ENCODE measurements at places on chromosomes 5 and 9.

DNA sequence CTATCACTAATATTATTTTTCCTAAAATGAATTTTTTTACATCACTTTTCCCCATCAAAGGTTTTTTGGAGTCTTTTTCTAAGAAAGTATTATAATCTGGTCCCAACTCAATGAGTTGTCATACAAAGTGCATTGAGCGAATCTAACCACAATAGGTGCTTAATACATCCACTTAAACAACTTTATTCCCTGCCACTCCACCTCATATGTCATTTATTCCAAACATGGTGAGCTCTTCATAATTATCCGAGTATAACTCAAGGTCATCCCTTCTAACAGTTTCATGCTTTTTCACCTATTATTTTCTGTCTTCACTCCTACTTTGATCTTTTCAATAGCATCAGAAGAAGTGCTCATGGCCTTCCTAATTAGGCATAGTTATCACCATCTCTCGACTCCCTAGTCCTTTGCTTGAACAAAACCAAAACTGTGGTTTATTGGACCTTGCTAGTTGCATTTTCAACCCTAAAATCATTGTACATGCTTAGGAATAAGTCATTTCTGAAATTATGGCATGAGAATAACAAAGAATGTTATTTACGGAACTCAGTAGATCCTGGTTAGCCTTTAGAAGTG, 754.7 kb upstream of the CTNND2 start:
- DNase-seq: no peak

DNA sequence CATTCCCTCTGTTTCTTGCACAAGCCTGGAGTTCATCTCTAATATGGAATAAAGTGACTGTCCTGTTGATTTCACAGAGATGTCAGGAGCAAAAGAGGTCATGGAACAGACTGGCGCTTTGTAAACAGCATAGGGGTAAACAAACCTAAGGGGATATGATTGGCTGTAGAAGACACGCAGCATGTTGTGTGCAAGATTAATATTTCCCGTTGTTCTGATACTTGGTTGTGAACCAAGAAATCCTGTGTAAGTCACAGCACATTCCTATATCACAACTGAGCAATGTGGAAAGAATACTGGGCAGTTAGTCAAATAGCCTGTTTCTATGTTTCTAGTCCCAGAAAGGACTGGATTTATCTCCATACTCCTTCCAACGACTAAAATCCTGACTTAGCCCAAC, 3.2 kb downstream of the ADAMTS12 start:
- no peak for DNase-seq

GRCh38 chr5:150147670-150148069, 8.0 kb downstream of the PDGFRB start:
- DNase-seq: no peak

- DNase-seq: no peak
Measured at GRCh38 chr5:179777909-179778308, 15.9 kb upstream of the LTC4S start.

DNA sequence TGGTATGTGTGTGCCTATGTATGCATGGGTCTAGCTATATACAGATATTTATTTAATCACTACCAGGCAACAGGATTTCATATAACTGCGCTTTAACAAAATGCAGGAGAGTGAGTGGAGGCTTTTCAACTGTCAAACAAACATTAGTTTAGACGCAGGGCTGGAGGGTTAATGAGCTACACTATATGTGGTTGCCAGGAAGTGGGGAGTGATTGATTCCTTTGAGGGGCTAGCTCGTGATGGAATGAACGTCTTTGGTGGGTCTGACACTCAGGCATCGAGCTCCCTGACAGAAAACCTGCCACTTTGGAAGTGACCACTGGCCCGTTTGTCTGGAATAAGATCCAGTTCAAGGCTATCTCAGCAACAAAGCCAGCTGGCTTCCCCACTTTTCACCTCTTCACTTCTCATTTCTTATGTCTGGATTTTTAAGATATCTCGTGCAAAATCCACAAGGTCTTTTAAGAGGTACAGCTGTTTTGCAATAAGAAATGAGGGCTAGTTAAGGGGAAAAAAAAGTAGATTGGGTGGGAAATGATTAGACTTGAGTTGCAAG, 78.0 kb downstream of the CFAP77 start:
- DNase-seq: no peak

- no peak for DNase-seq
Measured at GRCh38 chr9:27145143-27145542, 36.1 kb downstream of the TEK start.

GRCh38 chr9:129412814-129413536, 207.9 kb downstream of the C9orf50 start:
- peak; percentile 60 for DNase-seq

GRCh38 chr9:93087971-93088655, 7.9 kb upstream of the CARD19 start:
- DNase-seq: no peak

DNA sequence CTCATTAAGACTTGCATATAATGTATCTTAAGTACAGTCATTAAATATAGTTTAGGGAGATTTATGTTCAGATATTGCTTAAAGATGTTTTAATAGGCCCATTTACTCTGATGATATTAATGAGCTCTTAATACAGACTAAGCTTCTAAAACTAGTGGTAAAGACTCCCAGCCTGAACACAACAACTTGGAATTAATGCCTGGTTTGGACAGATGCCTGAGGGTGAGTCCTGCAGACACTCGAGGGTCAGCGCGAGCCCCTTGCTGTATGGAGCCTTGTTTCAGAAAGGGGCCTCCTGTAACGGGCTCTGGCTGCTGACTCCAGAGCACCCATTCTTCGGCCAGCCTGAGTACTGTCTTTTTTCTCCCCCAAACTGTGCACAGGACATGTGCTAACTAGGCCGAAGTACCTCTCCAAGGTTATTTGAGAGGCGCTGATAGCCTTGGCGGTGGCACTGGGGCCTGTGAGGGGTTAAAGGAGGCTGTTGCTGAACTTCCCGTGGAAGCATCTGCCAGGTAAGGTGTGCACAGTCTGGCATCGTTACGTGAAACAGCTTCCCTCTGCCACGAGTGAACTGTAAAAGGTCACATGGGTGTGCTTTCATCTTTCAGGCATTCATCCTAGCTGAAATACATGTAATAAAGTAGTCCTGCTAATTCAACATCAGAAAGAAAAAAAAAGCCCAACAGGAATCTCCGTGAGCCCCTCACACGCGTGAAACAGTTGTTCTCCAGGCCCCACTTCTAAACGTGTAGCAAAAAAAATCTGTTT, 113.4 kb downstream of the MVB12B start:
- DNase-seq: no peak

DNA sequence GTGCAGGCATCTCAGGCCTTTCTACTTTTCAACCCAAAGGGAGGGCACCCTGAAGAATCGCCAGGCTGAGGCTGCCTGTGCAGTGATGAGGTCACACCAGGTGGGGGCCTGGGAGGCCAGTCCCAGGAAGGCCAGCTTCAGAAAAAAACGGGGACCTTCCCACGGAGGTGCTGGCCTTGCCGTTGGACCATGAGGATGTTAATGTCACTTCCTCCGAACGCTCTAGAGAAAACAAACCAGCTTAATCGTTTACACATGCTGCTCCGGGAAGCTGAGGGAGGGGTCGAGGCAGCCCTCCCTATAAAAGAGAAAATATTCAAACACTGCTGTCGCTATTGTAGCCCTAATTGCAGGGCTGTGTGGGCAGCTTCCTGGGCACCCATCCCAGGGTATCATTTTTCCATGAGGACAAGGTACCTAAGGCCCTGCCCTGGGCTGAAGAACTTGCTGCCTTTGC, 27.0 kb downstream of the PTGES start:
- DNase-seq: no peak

GRCh38 chr5:57503433-57503832, 20.8 kb upstream of the ACTBL2 start:
- no peak for DNase-seq

- no peak for DNase-seq
Measured at GRCh38 chr9:136323371-136323789, 4.0 kb upstream of the GPSM1 start.

- no peak for DNase-seq
Measured at GRCh38 chr9:95785209-95785608, 90.3 kb upstream of the ERCC6L2 start.

DNA sequence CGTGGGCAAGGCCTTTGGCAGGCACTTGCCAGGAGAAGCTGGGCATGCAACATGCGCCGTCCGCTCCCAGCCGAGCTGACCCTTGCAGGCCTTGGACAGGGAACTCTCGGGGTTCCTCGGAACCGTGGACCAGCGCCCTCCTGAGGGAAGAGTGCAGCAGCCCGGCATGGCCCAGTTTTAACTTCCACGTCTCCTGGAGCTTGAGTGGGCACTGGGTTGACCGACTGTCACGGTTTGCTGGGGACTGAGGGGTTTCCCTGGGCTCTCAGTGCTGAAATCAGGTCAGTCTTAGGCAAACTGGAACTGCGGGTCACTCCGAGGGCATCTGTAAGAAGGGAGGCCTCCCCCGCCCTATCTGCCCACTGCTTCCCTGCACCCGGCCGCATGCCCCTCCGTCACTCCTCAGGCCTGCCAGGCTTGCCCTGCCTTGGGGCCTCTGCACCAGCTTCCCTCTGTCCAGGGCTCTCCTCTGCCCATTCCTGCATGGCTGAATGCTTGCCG, 87.0 kb upstream of the PHYKPL start:
- no peak for DNase-seq

DNA sequence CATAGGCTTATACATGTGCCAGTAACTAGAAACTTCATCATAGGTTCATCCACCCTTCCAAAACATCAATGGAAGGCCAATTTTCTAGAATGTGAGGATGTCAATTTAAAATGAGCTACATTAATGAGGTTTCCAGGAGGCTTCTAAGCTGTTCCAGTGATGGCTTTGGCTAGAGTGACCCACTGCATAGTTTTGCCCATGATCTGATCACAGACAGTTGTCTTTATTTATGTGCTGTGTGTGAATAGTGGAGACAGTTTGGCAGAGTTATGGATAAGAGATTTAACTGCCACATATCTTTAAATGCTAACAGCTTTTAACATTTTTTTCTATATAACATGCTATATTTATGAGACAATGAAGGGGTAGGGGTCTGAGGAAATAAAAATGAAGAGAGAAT, 139.0 kb upstream of the ZNF462 start:
- DNase-seq: no peak

DNA sequence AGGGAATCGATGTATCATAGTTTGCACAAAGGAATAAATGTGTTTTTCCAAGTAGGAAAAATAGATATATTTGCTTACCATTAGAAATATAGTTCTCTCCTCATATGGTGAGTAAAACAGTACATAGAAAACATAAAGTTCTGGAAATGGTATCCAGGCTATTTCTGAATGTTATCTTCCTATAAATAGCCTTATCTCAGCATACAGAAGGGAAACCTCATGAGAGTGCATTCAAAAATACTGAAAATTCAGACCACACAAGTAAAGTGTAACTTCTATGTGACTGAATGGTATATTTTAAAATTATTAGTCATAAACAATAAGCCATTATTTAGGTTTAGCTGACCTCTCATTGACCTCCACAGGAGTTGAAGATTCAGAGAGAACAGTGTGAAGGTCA, 43.5 kb downstream of the MOCS2 start:
- no peak for DNase-seq

GRCh38 chr5:113182658-113183344, 206.2 kb downstream of the DCP2 start:
- DNase-seq: no peak

DNA sequence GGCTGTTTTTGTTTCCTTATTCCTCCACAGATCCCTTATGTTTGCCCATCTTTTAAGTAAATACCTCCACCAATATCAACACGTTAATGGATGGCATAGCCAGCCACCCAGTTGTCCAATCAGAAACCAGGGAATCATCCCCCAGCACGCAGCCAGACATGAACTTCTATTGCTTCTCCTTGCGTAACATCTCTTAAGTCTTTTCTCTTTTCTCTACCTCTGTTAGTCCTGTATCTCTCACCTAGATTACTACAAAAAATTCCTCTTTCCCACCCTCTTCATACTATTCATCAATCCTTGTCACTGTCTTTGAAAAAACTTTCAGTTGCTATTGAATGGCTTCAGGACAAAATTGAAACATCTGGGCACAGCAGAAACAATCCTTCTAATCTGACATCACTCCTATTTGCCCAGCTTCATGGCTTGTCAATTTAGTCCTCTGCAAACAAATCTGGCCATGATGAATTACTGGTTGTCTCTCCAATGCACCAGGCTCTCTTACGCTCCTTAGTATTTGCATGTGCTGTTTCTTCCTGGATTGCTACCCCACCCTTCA, 349.3 kb downstream of the RAB3C start:
- no peak for DNase-seq

GRCh38 chr5:90135779-90136378, 273.7 kb downstream of the CETN3 start:
- no peak for DNase-seq

GRCh38 chr9:88694625-88695024, 159.6 kb downstream of the NXNL2 start:
- DNase-seq: no peak

- DNase-seq: no peak
Measured at GRCh38 chr5:171615705-171616640, 169.6 kb upstream of the SMIM23 start.

DNA sequence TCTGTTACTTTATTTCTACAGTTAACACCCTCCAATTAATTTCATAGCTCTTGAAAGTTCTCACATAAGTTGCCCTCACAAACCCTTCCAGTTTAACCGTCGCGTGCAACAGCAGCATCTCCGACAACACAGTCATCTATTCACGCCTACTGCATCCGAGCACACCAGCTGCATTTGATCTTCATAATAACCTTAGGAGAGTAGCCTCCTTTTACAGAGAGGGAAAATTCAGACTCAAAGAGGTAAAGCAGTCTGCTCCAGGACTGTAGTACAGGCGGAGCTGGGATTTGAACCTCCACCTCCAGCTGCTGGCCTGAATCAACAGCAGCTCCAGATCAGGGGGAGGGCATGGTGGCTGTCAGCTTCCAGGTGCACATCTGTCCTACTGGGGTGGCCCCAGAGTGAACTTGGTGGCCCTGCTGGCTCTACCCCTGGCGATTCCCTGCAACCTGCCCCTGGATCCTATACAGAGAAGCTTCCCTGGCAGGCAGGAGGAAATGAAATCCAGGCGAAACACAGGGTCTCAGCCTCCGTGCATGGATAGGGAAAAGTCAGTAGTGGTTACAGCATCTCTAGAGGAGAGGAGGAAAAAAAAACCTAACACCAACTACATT, 71.6 kb upstream of the UNC5A start:
- no peak for DNase-seq

GRCh38 chr9:112162621-112163413, 12.3 kb downstream of the SUSD1 start:
- DNase-seq: no peak

GRCh38 chr9:98228392-98229089, 26.9 kb downstream of the TBC1D2 start:
- DNase-seq: no peak

DNA sequence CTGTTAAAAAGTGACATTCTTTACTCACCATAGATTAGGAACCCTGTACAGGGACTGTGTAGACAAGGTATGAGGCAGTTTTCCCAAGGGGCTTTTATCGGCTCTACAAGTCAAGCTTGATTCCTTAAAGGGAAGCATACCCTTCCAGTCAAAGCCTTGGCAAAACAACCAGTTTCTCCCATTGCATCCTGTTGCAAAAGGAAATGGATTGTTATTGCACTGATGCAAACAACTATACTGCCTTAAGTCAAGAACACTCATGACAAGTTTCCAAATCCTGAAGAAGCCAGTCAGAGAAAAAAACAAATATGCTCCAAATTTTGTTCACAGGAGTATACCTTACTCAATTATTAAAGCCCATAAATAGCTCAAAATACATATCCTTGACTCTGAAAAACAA, 67.5 kb downstream of the RGMB start:
- no peak for DNase-seq

- DNase-seq: no peak
Measured at GRCh38 chr9:22405869-22406659, 40.6 kb upstream of the DMRTA1 start.
